ENCODE measurements at places on chromosomes 2 and 18. TPM values are rescaled to one million over a fixed set of nuclear protein-coding genes. Genes with fewer than 3 reads are reported as not detected.

The DRC1 gene
- total RNA-seq = not detected

The CXCR1 gene
- not detected for total RNA-seq

The FHL2 gene
- total RNA-seq = 78.7 TPM

The CAPN13 gene
- not detected for total RNA-seq

The MPV17 gene
- 76.0 TPM for total RNA-seq

The ARID5A gene
- total RNA-seq = 26.3 TPM

The FOXD4L1 gene
- 0.18 TPM for total RNA-seq

The CPLX4 gene
- not detected for total RNA-seq

The TNFRSF11A gene
- not detected for total RNA-seq

The LAMA1 gene
- total RNA-seq = 0.30 TPM

The CPO gene
- total RNA-seq = not detected

GRCh38 chr2:37635504-37636380 is 35.7 kb downstream of the CDC42EP3 start:
- H3K4me3 ChIP-seq = no peak overlapping the region
- no peak for DNase-seq
- no peak overlapping the region for H3K27ac ChIP-seq
- H3K4me1 ChIP-seq = peaks cover 27% of the 10 kb centered on the region
- H3K36me3 ChIP-seq = no peaks in the 10 kb centered on the region

GRCh38 chr18:1048032-1048431 is 143.4 kb downstream of the ADCYAP1 start:
- H3K27ac ChIP-seq = no peak overlapping the region
- H3K36me3 ChIP-seq = no peaks in the 10 kb centered on the region
- H3K4me3 ChIP-seq = no peak overlapping the region
- H3K27me3 ChIP-seq = no peaks in the 10 kb centered on the region
- H3K4me1 ChIP-seq = no peaks in the 10 kb centered on the region

- no peak overlapping the region for H3K27ac ChIP-seq
- H3K4me1 ChIP-seq = peaks cover 7% of the 10 kb centered on the region
- H3K4me3 ChIP-seq = no peak overlapping the region
- no peak for DNase-seq
- H3K27me3 ChIP-seq = no peaks in the 10 kb centered on the region
Measured at GRCh38 chr18:58531236-58531635, 97.7 kb downstream of the ALPK2 start.

DNA sequence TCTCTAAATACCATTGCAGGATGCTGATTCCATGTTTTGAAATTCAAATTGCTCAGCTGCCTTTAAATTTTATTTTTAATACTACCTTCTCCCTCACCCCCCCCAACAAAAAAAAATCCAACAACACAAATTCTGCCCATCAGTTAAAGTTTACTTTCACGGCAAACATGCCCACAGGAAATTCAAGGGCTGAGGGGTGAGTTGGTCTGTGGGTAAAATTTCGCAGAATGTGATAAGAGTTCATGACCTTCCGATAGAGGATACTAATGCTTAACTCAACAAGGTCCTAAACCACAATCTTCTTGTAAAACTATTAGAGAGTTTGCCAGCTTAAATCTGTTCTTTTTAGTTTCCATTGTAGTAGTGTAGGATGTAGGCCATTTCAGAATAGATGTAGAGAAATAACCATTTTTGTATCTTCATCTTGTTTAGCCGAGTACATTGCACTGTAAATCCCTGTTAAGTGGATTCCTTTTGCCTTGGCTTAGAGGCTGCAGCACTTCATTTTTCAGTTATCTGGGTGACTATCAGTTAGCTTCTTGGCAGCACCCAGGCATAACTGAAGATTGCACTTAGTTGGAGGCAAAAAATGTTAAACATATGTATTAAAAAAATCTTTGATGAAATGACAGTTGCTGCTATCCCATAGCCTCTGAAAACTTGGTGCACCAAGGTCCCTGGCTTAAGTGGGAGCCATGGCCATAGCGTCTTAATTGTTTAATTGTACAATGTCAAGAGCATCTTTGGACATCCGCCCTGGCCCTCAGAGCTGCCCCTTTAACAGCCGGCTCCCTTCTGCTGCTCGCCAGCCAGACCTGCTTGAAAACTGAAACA is 232.3 kb downstream of the HAUS1 start:
- H3K4me3 ChIP-seq = no peak overlapping the region
- no peak overlapping the region for H3K27ac ChIP-seq
- DNase-seq = no peak
- peaks cover 76% of the 10 kb centered on the region for H3K27me3 ChIP-seq
- H3K36me3 ChIP-seq = no peaks in the 10 kb centered on the region

DNA sequence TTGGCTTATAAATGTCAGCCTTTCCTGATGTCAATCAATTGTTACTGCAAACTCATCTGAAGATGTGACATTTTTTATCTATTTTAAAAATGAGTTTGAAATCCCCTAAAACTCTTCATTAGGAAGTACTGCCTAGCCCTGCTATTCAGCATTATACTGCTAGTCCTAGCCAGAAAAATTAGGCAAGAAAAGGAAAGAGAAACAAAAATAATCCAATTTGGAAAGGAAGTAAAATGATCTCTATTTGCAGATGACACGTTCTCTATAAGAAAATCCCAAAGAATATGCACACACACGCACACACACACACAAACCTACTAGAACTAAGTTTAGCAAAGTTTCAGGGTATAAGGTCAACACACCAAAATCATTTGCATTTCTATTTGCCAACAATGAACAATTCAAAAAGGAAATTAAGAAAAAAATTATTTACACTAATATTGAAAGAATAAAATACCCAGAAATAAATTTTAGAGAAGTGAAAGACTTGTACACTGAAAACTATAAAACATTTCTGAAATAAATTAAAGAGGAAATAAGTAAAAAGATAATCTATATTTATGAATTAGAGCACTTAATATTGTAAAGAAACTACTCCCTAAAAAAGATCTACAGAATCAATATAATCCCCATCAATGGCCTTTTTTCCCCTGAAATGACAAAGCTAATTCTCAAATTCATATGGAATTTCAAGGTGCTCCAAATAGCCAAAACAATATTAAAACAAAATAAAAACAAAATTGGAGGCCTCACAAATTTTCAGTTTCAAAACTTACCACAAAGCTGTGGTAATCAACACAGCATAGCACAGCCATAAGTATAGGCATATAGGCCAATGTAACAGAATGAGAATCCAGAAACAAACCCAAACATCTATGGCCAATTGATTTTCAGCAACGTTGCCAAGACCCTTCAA is 433.7 kb upstream of the TRIB2 start:
- peaks cover 8% of the 10 kb centered on the region for H3K4me1 ChIP-seq
- no peak overlapping the region for H3K4me3 ChIP-seq
- H3K27ac ChIP-seq = no peak overlapping the region
- no peak for DNase-seq
- no peaks in the 10 kb centered on the region for H3K27me3 ChIP-seq

- H3K36me3 ChIP-seq = no peaks in the 10 kb centered on the region
- DNase-seq = peak; percentile 76
- H3K27ac ChIP-seq = no peak overlapping the region
- H3K27me3 ChIP-seq = peaks cover 16% of the 10 kb centered on the region
Measured at GRCh38 chr2:72024451-72025175, 123.0 kb downstream of the CYP26B1 start.

- H3K4me3 ChIP-seq = no peak overlapping the region
- DNase-seq = no peak
- no peaks in the 10 kb centered on the region for H3K27me3 ChIP-seq
- H3K27ac ChIP-seq = no peak overlapping the region
Measured at GRCh38 chr2:52343706-52344266, 1311.9 kb upstream of the NRXN1 start.

- H3K27ac ChIP-seq = no peak overlapping the region
- no peaks in the 10 kb centered on the region for H3K36me3 ChIP-seq
- peaks cover 12% of the 10 kb centered on the region for H3K27me3 ChIP-seq
- peaks cover 25% of the 10 kb centered on the region for H3K4me1 ChIP-seq
Measured at GRCh38 chr2:101310834-101311695, 2.6 kb upstream of the RNF149 start.

- no peak overlapping the region for H3K27ac ChIP-seq
- H3K4me3 ChIP-seq = no peak overlapping the region
- H3K27me3 ChIP-seq = peaks cover 24% of the 10 kb centered on the region
- H3K36me3 ChIP-seq = no peaks in the 10 kb centered on the region
- DNase-seq = no peak
Measured at GRCh38 chr2:58350484-58350883, 109.4 kb upstream of the FANCL start.

DNA sequence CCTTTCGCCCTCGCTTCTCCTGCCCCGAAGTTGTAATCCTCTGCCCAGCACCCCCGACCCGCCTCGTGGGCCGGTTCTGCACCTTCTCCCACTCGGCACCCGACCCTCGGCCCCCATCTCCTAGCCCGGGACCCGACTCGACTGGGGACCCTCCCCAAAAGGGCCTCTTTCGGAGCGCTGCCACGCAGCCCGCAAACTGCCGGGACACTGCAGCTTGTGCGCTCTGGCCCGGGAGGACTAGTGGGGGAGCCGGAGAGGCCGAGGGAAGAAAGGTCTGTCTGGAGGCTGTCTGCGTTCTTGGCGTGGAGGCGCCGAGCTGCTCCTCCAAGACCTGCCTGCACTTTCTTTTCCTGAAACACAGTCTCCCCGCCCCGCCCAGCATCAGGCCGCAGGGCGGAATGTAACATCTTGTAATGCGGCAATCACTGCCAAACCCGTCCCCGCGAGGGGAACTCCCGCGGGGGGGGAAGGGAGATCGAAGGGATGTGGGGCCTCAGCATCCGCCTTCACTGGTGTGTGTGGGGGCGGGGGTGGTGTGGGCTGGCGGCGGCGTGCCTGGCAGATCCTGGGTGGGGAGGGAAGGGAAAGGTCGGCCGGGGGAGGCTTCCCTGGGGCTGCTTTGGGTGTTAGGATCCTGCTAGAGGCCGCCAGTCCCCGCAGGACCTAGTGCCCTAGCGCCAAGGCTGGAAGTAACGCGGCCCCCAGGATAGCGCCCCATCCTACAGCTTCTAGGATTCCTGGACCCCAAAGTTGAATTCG is 7.4 kb downstream of the DLX2 start:
- peaks cover 2% of the 10 kb centered on the region for H3K36me3 ChIP-seq
- peak overlapping the region; percentile 83 for H3K4me3 ChIP-seq
- peak; percentile 95 for DNase-seq
- no peaks in the 10 kb centered on the region for H3K27me3 ChIP-seq

- no peaks in the 10 kb centered on the region for H3K4me1 ChIP-seq
- H3K27ac ChIP-seq = no peak overlapping the region
- H3K4me3 ChIP-seq = no peak overlapping the region
- H3K27me3 ChIP-seq = no peaks in the 10 kb centered on the region
- DNase-seq = no peak
Measured at GRCh38 chr18:9947248-9947647, 33.4 kb downstream of the VAPA start.

DNA sequence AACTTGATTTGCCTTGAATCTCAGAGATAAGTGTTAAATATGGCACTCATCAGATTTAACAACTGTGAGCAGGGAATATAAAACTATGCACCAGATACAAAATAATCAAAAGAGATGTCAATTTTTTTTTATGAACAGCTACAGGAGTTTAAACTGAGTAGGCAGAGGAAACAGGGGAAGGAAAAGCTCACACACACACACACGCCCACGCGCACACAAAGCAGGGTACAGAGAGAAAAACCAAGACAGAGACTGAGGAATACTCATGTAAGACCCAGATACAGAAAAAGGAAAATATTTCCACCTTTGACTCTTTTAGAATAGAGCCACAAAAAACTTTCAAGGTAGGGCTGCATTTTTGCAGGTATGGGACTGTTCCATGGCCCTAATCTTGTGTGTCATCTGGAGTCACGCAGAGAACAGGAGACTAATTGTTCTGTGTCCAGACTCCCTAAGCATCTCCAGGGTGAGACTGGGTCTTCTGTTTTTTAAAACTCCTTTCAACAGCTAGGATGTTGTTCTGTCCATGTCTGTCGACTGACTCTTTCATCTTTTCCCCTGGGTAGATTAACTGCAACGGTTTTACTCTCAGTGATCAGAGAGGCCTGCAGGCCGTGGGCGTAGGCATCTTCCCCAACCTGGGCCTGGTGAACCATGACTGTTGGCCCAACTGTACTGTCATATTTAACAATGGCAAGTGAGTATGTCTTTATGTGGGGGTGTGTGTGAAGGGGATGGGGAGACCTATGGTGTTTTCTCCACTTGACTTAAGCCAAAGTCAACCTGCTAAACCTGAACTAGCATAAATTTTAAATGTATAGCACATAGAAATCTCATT is 23.0 kb downstream of the SMYD1 start:
- no peaks in the 10 kb centered on the region for H3K4me1 ChIP-seq
- H3K27me3 ChIP-seq = peaks cover 14% of the 10 kb centered on the region
- H3K36me3 ChIP-seq = no peaks in the 10 kb centered on the region

DNA sequence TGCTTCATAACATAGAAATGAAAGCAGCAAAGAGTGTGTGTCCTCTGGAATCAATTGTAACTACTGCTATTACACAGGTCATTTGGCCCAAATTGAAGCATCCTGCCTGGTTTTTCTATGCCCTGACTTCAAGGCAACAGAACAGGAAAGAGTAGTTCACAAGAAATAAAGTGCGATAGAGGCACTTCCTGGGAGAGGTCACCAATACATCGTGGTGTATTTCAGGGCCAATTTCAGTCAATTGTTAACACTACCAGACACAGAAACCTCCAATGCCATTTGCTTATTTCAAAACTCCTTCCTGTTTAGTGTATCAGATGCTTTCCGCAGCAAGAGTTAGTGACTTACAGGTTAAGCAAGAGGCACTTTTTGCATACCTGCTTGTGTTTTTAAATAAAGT is 292.1 kb downstream of the ETAA1 start:
- no peaks in the 10 kb centered on the region for H3K36me3 ChIP-seq
- peaks cover 30% of the 10 kb centered on the region for H3K27me3 ChIP-seq
- no peak overlapping the region for H3K4me3 ChIP-seq
- no peaks in the 10 kb centered on the region for H3K4me1 ChIP-seq
- no peak for DNase-seq

GRCh38 chr2:178072383-178073301 is at the start of gene PDE11A:
PDE11A (minus strand) TSS chr2:178072777; CDS start chr2:178072437, 340 bp downstream.
- H3K4me3 ChIP-seq = peak within 1 kb of the TSS; percentile 83
- H3K4me1 ChIP-seq = peaks cover 12% of the 10 kb centered on the region
- DNase-seq = peak; percentile 88
- no peaks in the 10 kb centered on the region for H3K36me3 ChIP-seq
- H3K27ac ChIP-seq = peak within 1 kb of the TSS; percentile 57

DNA sequence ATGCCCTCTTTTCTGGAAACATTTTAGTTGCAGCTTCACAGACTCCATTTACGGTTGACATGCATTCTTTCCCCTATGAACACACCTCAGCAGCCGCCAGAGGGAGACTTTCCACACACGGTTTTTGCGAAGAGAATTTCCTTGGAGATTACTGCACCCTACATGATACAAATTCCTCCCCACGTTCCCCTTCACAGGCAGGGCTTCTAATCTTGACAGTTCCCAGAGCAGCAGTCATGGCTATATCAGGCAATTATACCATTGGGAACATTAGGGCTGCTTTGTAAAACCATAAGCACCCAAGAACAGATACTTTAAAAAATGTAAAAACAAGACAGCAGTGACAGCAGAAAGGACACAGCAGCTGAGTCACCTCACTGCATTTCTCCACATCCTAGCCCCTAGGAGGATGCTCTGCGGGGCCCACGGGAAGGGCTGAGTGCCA is 253.8 kb downstream of the TGIF1 start:
- no peaks in the 10 kb centered on the region for H3K36me3 ChIP-seq
- no peak overlapping the region for H3K4me3 ChIP-seq
- peaks cover 4% of the 10 kb centered on the region for H3K4me1 ChIP-seq
- no peak for DNase-seq
- peaks cover 45% of the 10 kb centered on the region for H3K27me3 ChIP-seq
